ENCODE measurements at places on chromosomes 2 and 18.

DNA sequence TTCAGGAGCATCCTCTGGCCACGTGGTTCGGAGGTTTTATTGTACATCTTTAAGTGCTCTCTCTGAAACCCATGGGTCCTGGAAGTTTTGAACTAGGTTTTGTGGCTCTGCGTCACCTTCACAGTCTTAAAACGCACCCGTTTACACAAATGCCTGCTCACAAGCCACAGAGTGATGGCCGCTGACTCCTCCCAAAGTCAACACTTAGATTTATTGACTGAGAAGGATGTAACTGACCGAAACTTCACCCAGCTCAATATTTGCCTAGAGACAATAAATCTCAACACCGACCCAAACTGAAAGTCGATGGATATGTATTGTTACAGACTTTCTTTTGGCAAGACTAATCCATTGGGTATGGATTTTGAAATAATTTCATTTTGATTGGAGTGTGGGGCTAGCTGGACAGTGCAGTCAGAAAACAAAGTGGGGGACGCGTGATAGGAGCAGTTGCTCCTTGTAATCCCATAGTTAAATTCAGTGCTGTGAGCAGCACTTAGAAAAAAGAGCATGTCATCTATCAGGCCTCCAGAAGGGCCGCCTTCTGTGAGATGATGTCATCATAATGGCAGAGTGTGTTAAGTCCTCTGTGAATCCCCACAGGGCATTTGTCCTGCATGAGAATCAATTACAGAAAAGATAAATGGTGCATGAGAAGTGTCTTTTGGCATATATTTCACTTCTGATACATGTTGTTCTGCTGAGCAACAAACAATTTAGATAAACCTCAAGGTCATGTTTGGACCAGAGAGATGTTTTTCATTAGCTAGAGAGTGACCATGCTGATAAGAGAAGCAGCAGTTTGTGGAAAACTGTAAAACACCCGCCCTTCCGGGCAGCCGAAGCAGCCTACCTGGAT lies 183.7 kb downstream of the INO80D start:
- no peak for DNase-seq

DNA sequence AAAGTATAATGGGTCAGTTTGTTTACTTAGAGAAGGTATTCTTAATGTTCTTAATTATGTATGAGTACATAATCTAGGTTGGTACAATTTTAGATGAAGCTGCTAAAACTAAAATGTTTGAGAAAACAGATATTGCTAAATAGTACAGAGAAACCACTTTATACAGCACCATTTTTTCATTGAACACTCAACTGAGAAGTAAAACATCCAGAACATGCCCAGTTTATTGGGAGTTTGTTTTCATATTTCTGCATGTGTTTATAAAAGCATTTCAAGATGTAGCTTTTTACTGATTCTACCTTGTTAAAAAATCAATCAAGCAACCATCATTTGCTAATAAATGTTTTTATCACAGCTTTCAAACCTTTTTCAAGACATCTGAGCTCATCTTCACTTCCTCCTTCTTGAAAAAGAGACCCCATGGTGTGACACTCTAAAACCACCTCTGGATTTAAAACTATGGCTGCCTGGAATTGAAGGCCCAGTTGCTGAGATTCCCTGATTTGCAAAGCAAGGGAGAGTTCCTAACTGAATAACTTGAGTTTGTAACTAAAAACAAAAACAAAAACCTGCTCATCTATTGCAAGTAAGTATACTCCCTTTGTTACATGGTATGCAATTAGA lies 585.9 kb downstream of the ZEB2 start:
- no peak for DNase-seq

DNA sequence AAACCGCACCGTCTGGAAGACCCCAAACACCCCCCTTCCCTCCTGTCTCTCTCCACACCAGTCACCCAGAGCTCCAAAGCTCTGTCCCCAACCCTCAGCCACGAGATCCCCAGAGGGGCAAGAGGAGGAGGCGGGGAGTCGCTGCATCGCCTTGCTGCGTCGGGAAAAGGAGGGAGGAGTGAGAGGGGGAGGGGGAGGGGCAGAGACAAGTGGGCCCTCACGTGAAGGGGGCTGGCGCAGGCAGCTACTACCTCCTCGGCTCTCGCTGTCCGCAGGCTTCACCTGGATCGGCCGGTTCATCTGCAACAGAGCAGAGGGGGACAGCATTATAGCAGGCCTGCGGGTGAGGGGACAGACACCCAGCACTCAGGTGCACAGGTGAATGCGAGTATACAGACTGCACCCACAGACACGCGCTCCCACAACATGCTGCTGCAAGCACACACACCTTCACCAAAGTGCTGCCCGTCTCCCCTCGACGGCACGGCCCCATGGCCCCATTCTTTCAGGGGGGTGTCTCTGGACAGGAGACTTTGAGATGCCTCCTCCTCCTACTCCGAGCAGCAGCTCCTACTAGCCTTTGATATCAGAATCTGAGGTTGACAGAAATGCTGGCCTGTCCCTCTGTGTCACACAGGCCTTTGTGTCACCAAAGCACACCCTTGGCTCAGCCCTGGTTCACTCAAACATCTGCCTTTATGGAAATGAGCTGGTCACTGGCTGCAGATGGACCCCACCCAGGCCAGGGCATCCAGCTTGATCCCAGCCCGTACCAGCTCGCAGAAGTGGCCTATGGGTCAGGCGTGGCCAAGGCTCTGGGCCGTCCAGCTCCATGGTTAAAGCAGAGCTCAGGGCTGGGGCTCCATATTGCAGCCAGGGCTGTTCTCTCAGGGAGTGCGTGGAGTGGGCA lies 243.8 kb downstream of the CELF4 start:
- no peak for DNase-seq

DNA sequence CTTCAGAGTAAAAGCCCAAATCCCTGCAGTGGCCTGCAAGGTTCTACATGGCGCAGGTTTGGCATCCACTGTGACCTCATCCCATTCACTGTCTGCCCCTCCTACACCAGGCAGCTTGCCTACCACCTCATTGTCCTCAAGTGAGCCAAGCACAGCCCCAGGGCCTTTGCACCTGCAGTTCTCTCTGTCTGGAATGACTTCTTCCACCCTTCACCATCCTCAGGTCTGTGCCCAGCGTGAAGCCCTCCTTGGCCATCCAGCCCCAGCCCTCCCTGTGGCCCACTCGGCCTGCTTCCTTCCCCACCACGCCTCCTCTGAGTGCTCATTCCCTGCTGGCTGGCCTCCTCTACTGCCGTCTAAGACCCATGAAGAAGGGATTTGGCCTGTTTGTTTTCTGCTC lies 32.6 kb upstream of the UBE2F start:
- DNase-seq: no peak

DNA sequence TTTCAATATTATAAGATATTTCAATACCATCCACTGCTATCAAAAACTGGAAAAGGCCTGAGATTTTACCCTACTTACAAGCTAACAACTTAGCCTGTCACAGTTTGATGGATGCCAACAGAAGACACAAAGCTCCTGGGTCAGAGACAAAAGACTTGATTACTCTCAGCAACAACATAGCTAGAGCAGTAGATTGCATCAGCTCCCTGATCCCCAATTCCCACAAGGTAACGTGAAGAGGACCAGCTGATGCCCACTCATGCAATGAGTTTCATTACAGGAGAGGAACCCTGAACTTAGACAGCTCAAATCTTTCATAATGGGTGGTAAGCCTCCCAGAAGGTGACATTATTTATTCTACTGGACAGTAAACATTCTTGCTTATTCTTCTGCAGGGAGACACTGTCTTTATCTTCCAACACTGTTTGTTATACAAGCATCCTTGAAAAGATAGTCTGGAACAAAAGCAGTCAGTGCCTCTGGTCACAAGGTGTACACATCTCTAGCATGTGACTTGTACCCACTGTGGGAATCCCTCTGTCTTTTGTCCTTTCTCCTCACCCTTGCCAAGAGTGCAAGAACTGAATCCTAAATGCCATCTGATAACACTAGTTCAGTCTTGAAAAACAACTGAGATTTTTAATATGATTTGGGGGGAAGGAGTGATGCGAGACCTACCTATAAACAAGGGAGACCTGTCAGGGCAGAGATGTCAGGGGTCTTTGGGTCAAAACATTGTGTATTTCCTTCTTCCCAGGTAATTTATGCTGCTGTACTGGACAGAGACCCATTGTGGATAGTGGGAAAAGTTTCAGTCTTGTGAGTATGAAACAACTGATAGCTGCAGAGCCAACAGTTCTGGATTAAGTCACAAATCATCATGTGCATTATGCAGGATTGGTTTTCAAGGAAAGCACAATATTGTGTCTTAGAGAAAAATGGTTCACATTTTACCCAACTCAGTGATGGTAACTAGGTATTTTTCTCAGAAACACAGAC lies 102.4 kb downstream of the AOX1 start:
- no peak for DNase-seq

DNA sequence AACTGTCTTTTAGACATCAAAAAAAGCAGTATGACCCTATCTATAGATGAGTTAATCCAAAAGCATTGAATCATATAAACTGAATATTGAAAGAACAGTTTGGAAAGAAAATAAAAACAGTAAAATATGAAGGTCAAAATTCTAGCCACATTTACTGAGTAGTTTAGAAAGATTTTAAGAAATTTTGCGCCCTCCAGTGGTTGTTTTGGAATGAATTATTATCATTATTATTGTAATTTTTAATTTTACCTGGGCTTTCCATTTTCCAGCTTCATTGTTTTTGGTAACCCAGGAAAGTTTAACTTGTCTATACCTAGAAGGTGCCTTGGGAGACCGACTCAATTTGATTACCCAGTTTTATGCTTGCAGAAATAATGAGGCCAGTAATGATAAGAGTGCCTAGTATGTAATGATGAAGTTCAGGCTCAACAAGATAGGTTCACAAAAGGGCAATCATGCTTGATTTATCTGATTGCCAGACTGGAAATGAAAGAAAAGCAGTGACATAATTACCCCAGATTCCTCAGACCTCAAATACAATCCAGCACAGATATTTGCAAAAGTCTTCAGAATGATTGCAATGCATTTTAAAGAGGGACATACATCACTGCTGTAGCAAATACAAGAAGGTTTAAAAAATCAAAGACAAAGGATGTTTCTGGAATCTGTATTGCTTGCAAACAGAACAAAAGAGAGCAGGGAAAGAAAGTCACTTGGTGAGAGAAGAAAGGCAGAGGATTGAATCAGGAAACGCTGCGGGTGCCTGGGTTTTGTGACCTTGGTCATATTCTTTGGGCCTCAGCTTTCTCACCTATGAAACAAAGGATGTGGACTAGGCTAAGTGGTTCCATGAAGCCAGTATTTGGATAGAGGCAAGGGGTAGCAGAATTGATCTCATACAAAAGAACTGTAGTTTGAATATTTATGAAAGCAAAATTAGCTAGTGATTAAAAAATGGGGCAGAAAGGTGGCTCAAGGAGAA lies 153.8 kb downstream of the MAP2 start:
- DNase-seq: no peak

DNA sequence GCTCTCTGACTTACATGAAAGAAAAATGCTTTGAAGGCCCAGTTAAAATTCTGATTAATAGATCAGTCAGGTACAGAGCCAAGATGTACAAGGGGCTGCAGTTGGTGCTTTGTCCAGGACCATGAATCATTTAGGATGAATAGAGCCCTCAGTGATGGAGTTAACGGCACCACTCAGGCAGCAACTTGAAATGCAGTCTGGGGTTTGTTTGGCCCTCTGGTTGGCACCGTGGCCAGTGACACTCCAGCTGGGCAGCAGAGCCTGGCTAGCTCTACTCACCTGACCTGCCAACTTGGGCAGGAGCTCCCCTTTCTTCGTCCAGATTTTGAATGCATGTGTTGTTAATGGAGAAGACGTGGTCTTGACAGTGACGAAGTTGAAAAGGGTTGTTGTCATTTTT lies 493.0 kb upstream of the ACVR2A start:
- DNase-seq: no peak

- DNase-seq: no peak
These were observed 5.7 kb downstream of the CHPF start for GRCh38 chr2:219537657-219538488.

- DNase-seq: no peak
These were observed 11.2 kb downstream of the CFAP210 start for GRCh38 chr2:169683054-169683424.

DNA sequence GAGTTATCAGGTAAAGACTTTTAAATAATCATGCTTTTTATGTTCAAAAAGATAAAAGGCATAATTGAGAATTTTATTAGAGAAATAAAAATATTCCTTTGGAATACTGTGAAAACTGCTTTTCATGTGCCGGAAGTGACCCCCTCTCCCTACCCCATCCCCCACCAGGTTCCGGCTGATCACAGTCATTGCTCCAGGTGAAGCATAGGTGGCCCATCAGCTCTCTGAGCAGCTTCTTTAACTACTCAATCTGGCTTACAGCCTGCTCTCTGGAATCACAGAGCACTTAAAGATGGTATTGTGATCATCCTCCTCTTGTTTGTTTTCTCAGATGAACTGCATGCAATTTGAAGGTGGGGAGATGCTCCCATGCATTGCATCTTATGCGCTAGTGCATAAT lies 257.7 kb downstream of the EN1 start:
- no peak for DNase-seq

- no peak for DNase-seq
These were observed 3.1 kb upstream of the B3GNT2 start for GRCh38 chr2:62192811-62193210.

GRCh38 chr2:142058149-142058548 lies 72.7 kb downstream of the LRP1B start:
- no peak for DNase-seq

DNA sequence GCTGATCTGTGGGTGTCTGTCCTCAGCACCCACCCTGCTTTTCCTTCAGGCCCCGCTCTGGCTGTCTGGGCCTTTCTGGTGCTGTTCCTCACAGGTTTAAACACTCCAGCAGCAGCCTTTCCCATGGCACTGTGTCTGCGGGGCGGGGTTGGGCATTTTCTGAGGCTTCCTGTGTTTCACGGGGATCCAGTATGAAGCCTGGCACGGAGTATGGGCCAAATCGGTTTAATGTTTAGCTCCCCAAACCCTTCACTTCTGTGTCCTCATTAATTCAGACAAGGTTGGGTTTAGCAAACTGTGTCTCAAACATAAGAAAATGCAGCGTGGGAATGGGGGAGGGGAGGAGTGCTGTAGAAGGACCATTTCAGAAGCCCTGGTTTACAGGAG lies 44.9 kb downstream of the HPCAL1 start:
- no peak for DNase-seq

DNA sequence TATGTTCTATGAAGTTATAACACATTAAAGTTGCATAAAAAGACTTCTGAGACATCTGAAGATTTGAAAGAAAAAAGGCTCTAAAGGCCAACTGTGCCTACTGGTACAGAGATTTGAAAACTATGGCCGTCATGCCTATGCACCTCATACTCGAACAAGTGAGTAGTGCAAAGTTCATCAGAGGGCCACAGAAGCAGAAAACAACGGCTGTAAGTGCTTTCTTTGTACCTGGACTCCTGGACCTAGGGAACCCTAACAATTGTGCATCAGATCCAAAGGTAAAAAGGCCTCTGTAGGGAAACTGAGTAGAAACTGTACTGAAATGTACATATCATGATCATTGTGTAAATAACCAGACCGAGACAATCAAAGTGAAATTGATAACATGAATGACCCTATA lies 230.4 kb upstream of the CHST9 start:
- DNase-seq: no peak

GRCh38 chr2:31317396-31317795 lies 83.4 kb downstream of the EHD3 start:
- no peak for DNase-seq

Data from activated CD4-positive, CD25-positive, alpha-beta regulatory T cell (primary cell).